ENCODE measurements at places on chromosomes 1 and 21. TPM values are rescaled to one million over a fixed set of nuclear protein-coding genes. Genes with fewer than 3 reads are reported as not detected.
A peak's percentile ranks its signal among the peaks of the same experiment; 100 is the strongest.

DNA sequence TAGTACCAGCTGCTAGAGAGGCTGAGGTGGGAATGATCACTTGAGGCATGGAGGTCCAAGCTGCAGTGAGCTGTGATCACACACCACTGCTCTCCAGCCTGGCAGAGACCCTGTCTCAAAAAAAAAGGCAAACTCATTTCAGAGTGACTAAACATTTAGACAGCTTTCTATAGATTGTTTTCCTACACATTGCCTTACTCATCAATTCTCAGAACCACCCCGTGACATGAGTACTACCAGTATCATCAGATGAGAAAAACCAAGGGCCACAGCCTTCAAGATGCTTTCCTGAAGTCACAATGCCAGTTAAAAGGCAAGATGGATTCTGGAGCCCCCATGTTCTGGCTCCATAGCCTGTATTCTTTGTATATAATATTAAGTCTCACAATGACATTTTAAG is 22.4 kb upstream of the SMPDL3B start:
- DNase-seq: no peak

DNA sequence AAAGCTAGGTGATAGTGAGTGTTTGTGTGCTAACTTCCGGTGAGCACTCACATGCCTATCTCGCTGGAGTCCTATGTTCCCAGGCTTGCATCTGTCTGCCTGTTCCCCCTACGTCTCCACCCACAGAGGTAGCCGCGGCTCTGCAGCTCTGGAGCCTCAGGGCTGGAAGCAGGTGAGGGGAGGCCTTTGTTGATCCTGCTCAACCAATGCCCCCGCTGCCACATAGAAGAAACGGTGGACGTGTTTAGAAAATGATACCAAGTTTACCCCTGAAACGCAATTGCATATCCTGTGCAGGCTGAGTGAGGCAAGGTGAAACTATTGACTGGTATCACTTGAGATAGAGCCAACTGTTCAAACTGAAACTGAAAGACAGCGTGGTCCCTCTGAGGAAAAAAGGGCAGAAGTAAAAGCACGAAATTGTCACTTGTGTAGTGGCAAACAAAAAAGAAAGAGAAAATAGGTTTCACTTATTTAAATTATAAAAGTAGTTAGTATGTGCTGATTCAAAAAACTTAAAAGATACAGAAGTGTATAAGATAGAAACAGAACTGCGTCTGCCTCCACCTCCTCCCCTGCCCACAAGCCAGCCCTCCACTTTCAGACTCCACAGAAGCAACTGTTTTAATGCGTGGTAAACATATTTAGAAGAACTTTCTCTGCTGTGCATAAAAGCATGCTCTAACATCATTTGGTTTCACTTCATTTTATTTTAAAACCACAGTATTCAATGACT is 38.6 kb upstream of the ETS2 start:
- DNase-seq: peak; percentile 72

DNA sequence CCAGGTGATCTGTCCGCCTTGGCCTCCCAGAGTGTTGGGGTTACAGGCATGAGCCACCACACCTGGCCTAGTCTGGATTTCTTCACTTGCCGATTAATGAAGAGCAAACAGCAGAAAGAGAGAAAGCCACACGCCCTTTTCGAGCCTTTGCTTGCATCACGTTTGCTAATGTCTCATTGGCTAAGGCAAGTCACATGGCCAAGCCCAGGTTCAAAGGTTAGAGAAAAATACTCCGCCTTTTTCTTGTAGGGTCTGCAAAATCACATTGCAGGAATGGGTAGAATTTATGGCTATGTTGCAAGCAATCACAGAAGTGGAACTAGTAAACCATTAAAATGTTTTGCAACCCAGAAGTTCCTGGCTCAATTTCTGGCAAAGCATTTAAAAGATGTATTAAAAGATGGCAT is 26.8 kb upstream of the BACH1 start:
- no peak for DNase-seq

The ATAD3A gene
- total RNA-seq: 108 TPM

The LRRC3 gene
- total RNA-seq: 1.8 TPM

The SRP9 gene
- 230 TPM for total RNA-seq

GRCh38 chr1:119573886-119574285 is 66.9 kb downstream of the HSD3B1 start:
- DNase-seq: no peak

Data from activated T-helper 1 cell treated with anti-CD3 and anti-CD28 coated beads, Interleukin-12 subunit alpha, Interleukin-12 subunit beta, Interleukin-2, Interleukin-4 antibody, amounts not matched to agents 30 ng/mL and 10 ng/mL and 1 ng/mL, durations not matched to agents 14 hours and 24 hours and 36 hours (primary cell).